Hematopoietic multipotent progenitor cell treated with erythropoietin and hydrocortisone succinate and interleukin-3 and kit ligand, for 15 days (in vitro differentiated cells): ENCODE measurements at places on chromosomes 3 and 15.

DNA sequence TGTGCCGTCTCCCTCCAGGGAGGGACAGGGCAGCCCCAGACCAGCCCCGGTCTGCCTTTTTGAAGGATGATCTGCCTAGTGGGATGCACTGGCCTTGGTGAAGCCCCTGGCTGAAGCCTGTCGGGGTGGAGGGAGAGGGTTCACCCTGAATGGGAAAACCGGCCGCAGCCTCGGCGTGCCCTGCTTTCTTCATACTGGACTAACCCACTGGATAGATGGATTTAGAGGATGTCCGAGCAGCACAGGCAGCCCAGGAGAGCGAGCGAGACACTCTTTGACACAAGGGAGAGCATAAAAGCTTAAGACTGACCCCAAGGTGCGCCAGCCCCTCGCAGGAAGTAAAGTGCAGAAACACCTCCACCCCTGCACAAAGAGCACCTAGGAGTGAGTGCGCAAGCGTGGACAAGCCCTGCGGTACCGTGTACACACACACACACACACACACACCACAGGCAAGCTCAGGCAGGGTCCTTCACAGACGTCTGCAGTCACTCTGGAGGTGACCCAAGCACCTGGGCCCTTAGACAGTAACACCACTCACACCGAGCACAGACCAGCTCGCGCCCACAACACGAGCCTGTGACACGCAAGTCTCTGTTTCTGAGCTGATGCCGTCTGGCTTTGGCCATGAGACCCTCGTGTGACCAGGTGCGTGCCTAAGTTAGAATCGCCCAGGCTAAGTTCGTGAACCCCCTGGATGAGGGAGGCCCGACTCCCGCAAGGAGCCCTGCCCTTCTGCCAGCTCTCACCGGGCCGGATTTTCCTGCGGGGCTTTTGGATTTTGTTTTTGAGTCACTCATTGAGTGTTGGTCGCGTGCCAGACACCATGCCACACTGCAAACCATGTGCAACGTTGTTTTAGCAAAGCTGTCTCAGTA, 11.3 kb downstream of the SEMA4B start:
- no peak for DNase-seq

DNA sequence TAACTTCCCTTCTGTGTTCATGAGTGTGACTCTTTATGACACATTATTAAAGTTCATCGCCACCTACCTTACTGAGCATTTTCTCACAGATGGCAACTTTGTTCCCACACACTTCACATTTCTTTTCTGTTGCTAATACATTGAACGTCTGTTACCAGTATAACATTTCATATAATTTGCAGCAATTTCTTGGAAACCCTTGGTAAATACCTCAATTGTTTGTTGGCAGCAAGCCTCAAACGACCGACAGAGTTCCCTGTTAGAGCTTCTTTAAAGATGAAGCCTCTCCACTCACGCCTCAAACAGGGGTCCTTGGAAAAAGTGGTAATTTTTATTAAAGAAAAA, 3.2 kb upstream of the CHSY1 start:
- DNase-seq: peak; percentile 61

GRCh38 chr3:42589382-42590109, 1.1 kb upstream of the SS18L2 start:
- DNase-seq: no peak

DNA sequence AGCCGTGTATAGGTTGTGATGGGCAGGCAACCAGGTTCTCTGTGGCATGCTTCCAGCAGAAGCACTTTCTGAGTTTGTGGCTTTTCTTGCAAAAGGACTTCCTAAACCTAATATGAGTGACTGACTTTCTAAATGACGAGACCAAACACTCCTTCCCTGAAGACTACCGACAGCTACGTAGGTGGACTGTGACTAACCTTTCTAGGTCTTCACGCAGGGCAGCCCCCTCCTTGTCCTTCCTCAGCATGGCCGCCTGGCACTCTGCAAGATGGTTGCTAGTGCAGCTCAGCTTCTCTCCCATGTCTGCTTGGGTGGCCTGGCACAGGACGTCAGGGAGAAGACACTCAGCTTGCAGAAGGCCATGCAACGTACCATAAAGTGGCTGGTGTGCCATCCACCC, 20.9 kb downstream of the CXCR6 start:
- no peak for DNase-seq

- DNase-seq: no peak
These were observed 99.0 kb upstream of the LIPC start for GRCh38 chr15:58332676-58333400.

- DNase-seq: no peak
These were observed 159.1 kb downstream of the ATG7 start for GRCh38 chr3:11431319-11431718.

DNA sequence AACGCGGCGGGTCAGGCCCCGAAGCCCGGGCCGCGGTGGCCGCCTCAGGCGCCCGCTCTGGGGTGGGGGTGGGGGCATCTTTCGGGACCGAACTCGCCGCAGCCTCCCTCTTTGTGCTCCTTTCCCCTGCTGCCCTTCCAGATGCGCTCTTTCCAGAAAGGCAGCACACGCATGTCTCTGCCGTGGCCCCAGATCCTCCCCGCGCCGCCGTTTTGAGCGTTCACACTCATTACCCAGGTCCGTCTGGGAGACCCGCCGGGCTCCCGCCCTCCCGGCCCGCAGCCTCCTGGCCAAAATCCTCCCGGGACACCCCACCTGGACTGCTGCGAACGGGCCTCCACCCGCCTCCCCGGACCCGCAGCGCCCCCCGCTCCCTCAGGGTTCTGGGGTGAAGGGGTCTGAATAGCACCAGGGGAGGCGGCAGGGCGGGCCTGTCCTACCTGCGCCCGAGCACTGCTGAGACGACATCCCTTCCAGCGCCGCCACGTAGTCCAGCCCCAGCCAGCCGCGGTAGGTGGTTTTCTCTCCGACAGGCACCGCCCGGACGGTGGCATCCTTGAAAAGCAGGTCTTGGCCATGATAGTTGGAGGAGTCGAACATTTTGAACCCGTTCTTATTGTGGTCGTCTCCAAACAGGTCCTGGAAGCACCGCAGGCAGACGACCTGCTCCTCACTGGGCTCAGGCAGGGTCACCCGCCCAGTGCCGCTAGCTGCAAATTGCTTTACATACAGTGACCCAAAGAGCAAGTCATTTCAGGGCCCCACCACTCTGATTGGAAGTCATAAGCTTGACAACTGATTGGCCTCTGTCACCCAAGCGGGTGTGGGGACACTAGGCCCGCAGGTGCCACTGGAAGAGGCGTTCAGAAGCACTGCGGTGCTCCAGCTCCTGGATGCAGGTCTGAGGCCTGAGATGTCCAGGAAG, 25.9 kb downstream of the MELTF start:
- peak; percentile 12 for DNase-seq

- DNase-seq: no peak
These were observed 627.0 kb downstream of the SI start for GRCh38 chr3:164451072-164451910.

DNA sequence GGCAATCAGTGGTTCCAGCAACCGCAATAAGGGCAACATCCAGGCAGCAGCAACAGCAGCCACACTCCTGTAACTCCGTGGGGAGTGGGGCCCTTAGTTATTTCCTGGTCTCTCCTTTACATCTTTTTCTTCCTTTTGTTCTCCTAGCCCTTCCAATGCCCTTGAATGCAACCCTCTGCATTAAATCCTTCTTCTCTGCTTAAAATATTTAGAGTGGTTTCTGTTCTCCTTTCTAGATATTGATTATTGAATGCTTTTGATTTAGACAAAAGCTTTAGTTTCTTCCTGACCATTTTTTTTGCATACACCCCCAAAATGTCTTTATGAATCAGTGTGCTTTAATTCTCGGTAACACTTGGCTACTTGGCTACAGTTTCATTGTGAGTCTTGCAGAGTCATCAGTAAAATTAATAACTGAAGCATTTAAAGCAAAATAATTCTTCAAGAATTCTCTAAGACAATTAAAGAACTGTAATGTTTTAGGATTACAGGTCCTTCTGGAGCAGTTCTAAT, 586.1 kb downstream of the MECOM start:
- DNase-seq: no peak

DNA sequence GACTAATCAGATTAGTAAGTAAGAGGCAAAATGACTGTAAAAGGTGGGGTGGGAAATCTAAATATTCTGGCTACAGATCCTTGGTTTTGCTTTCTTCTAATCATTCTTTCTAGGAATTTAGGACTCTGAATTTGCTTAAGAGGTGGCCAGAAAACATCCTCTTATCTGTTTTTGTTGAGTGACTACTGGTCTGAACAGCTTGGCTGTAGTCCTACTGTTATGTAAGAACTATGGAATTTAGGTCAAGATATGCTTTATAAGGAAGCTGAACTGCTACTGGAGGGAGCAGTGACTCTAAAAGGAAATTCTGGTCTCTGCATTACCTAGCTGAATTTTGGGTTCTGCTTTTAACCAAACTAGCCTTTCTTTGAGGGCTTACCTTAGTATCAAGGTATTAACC, 33.5 kb upstream of the CSPG5 start:
- no peak for DNase-seq

DNA sequence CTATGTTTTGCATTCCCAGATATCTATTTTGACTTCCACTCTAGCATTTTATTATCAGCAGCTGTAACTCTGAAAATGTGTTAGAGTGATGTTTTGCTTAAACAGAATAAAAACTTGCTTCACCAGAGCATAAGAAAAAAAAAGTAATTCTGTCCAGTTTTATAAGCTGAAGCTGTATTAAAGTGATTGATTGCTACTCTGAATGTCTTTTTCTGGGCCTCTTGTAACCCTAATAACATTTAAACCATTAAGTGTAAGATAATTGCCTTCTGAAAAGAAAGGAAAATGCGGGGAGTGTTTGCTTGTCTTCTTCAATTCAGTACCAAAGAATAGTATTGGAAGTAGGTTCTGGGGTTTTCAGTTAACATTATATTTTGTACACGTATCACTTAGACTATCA, 57.9 kb upstream of the UBE2E1 start:
- DNase-seq: no peak

GRCh38 chr3:14425581-14426304, 23.3 kb downstream of the SLC6A6 start:
- no peak for DNase-seq

DNA sequence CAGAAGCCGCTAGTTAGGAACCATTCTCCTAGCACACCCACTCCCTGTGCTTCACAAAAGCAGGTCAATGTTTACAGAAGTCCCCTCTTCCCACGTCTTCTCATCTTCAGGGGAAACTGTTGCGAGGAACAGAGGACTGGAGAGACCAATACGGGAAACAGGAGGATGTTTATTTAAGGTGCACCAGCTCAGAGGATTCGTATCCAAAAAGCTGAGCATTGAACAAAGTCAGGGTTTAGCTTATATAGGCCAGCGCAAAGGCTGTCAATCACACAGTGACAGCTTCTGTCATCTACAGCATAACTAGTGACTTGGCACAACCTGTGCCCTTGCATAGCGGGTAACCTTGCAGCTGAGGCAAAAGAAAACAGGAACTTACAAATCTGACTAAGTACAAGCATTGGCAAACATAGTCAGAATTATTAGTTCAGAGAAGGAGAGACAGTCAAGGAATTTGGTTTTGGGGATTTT, 61.3 kb downstream of the ZDHHC19 start:
- no peak for DNase-seq

GRCh38 chr3:123194552-123194951, 7.2 kb upstream of the SEC22A start:
- DNase-seq: no peak
